AG08395 (cell line): ENCODE measurements at places on chromosomes 1 and 21.

- no peak for DNase-seq
These were observed 1695.3 kb downstream of the BRINP3 start for GRCh38 chr1:188782220-188782841.

DNA sequence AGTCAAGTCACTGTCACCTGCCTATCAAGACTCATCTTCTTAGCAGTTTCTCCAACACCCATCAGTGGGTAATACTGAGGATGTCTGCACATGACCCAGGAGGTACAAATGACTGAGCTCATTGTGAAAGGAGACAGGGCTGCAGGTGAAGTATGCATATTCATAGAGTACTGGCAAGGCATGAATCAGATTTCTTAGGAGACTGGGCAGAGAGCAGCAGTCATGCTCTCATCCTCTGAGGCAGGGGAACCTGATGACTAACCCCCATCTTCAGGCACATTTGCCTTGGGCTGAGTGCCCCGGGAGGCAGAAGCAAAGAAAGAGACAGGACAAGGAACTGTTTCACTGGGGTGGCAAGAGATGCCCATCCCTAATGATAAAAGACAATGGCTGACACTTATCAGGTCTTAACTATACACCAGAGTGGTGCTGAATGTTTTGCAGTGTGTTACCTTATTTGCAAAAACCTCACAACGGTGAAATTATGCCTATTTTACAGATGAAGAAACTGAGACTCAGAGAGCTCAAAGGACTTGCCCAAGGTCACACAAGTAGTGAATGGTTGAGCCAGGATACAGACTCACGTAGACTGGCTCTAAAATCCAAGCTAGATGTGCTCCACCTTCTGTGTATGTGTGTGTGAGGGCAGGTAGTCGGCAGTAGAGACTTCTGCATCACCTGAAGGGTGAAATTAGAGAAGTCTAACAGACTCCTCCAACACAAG lies 9.2 kb upstream of the GRHL3 start:
- DNase-seq: peak; percentile 28

DNA sequence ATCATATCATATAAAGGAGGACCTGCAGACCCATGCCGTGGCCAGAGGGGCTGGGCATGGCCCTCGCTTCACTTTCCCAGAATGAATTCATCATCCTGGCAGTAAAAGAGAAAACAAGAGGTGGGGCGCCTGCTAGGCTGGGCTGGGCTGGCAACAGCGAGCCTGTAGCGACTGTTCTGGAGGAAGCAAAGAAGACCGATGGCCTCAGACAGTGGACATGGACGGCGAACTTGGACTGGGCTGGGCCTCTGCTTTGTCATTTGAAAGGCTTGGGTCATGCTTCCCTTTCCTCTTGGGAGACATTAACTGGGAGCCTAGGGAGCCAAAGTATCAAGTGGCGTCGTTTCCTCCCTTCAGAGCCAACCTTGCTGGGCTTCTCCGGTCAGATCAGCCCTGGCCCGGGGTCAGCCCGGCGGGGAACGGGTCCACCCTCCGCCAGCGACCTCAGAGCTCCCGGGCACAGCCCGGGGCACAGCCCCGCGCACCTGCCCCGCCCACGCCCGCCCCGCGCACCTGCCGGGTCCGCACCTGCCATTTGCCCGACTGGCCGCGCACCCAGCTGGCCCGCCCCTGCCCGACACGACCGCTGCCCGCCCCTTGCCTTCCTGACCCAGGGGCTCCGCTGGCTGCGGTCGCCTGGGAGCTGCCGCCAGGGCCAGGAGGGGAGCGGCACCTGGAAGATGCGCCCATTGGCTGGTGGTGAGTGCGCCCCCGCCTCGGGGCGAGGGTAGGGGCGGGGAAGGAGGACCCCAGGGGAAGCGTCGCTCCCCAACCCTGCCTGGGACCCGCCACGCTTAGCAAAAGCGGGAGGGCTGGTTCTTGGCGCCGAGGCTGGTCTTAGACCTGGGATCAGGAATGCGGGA lies at the start of gene FAM3B:
Gene FAM3B (plus strand): TSS at position 602 of the 863 bp plus-strand sequence. CDS start 79 bp downstream, at position 681.
- no peak for DNase-seq

DNA sequence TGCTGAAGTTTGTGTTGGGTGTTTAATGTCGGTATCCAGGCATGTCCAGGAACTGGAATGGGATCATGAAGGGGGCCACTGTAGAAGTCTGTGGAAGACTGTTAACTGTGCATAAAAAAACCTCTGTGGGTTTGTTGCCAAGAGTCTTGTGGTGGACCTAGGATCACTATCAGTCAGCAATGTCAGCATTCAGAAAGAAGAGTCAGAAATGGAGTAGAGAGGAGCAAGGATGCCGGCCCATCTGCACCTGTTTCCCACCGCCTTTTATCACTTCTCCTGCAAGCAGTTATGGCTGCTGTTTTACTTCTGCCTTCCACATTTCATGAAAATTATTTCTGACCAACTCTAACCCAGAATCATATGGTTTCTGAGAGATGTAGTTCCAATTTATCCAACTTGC lies 36.7 kb downstream of the CLCA4 start:
- no peak for DNase-seq

DNA sequence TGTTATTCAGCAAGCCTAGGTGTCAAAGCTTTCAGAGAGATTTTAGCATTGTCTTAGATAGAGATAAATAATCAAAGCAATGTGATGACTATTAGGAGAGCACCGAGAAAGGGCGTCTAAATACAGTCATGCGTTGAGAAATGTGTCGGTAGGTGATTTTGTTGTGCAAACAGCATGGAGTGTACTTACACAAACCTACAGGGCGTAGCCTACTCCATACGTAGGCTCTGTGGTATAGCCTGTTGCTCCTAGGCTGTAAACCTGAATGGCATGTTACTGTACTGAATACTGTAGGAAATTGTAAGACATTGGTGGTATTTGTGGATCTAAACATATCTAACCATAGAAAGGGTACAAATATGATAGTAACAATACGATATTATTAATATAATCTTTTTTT lies 31.8 kb downstream of the KIF1B start:
- no peak for DNase-seq

DNA sequence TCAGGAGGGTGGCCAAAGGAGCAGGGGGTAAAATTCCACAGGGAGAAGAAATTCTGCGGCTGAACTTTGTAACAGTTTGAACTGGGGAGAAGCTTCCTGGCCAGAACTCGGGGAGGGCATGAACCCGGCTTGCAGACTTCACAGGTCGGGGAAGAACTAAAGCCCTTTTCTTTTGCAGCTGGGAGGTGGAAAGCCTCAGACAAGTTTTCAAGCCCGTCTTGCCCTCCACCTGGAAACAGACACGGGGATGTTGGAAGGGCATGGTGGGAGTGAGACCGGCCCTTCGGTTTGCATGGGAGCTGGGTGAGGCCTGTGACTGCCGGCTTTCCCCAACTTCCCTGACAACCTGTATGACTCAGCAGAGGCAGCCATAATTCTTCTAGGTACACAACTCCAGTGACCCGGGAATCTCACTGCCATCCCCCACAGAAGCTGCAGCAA lies 11.3 kb downstream of the THEM4 start:
- DNase-seq: no peak

DNA sequence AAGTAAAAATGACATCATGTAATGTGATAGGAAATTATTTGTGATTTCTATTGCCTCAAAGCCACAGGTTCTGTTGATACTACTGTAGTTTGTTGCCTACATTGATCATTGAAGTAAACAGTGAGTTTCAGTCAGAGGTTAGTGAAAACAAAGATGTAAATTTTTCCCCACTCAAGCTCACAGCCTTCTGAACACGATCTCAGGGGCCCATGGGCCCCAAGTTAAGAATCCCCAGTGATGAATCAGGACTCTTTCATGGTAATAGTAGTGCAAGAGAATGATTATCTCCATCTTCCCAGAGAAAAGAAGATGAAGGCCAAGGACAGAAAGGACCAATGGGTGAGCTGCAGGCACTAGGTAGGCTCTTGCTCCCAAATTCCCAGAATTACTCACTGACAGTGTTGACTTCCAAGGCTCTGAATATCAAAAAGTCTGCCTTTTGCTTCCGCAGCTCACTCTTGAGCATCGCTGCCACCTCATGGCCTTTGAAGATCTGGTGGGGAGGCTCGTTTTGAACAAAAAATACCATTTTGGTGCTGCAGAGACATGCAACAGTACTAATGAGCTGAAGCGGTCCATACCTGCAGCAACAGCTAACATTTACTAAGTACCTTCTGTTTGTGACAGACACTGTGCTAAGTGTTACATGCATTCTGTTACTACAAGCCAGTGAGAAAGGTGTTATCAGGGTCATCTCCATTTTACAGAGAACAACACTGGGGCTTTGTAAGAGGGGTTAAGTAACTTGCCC lies 113.3 kb downstream of the KIAA0319L start:
- no peak for DNase-seq

DNA sequence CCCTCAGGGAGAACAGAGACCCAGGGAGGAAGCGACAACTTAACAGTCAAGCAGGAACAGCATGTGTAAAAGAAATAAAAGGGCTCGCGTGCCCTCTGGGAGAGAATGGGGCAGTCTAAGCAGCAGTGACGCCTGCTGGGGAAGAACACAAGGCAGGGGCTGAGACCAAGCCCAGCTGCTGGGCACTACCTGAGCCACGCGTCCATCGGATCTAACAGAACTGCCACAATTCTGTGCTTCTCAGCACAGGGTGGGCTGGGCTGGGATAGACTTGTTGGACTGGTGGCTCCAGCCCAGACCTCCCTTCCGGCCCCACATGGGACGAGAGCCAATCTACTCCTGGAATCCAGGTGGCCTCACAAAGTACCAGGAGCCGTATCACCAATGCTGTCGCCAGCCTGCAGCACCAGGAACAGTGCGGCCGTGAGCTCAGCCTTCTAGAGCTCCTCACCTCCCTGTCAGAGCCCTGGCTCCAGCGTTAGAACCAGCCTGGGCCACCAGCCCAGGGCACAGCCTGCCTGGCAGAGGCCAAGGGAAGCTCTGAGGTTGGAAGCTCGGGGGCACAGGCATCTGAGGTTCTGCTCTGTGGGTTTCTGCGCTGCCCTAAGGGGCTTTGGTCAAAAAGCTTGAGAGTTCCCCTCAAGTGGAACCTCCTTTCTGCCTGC lies 7.4 kb downstream of the LRRC47 start:
- DNase-seq: no peak

- DNase-seq: peak; percentile 58
These were observed 101.8 kb downstream of the PRDM16 start for GRCh38 chr1:3170561-3171453.

GRCh38 chr1:43419627-43420425 lies 30.1 kb downstream of the SZT2 start:
- DNase-seq: no peak

DNA sequence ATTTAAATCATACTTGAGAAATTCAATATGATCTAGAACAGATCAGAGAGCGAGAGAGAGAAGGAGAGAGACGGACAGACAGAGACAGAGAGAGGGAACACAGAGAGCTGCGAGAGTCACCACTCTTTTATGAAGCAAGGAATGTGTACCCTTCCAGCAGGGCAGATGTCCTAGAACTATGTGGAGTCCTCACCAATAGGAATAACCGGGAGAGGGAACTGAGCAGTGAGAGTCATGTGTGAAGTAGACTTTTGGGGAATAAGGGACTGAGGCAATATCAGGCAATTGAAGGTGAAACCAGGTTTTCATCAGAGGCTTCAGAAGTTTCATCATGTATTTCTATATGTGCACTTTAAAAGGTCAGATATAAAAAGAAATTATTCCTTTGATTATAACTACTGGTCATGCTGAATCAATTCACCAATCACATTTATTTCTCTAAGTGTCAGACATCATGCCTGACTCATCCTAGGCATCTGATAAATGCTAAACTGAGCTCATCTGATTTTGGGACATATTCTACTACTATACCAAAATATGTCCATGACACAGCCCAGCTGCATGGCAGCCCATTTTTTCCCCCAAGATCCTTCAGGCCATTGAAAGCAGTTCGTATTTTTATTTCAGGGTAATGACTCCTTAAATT lies 22.4 kb downstream of the VTCN1 start:
- peak; percentile 20 for DNase-seq

GRCh38 chr1:56625819-56626440 lies 19.2 kb upstream of the PRKAA2 start:
- no peak for DNase-seq

- DNase-seq: no peak
These were observed 23.9 kb downstream of the LRP8 start for GRCh38 chr1:53303726-53304515.

DNA sequence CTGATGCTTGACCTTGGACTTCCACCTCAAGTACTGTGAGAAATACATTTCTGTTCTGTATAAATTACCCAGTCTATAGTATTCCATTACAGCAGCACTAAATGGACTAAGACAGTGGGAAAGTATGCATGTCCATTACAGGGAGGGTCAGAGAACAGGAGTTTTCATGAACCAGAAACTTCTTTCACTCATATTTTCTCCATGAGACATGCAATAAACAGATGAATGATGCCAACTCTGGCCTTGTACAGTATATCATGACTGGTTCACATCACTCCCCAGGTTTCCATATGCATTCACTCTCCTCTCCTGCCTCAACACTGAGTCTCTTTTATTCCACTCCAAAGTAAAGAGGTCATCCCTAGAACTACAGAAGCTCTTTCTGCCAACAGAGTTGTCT lies 4.5 kb upstream of the IFI16 start:
- DNase-seq: no peak
